ENCODE measurements at places on chromosomes 2 and 18.
A peak's percentile ranks its signal among the peaks of the same experiment; 100 is the strongest.

DNA sequence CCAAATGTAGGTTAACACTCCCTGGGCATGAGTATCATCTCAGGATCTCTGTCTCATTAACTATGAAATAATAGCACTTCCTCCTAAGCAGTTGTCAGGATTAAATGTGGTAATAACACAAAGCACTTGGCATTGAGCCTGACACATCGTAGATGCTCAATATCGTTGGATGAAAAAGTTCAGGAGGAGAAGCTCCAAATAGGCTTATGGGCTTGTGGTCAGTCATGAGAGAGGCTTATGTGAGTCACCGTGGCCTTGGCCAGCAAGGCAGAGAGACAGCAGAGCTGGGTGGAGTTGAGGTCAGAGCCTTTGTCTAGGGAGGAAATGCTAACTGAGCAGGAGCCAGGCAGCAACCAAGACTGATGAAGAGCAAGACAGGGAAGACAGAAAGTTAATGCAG is 68.3 kb upstream of the PPM1B start:
- no peak for DNase-seq

DNA sequence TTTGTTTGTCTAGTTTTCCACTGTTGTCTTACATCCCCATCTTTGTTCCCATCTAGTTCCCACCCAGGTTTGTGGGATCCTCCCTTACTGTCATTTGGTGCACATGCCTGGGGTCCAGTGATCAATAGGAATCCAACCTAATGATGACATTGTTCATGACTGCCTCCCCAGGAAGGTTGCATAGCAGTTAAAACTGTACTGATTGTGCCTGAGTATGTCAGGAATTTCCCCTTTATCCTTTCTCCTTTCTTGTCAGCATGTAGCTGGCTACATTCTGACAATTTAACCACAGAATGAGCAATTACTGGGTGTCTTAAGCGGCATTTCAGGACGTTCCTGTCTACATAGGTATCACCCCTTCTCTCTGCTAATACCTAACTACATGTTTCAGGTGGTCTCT is 653.0 kb downstream of the CNTNAP5 start:
- no peak for DNase-seq

DNA sequence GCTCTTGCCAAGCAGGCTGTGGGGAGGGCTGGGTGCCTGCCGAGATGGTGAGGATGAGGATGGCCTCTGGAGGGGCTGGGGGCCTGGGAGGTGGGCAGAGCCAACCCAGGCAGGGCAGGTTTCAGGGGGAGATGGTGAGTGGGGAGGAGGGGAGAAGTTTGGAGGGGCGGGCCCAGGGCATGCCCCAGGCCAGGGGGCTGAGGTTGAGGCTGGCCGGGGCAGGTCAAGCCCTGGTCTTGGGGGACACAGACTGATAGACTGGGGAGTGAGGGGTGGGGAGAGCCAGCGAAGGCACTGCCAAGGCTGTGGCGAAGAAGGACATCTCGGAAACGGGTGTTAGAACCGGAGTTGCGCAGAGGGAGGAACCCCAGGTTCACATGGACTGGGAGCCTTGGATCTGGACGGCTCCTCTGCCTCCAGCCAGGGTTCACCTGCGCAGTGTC is 12.6 kb downstream of the CAPN10 start:
- DNase-seq: no peak

- no peak for DNase-seq
These were observed 219.3 kb downstream of the AGAP1 start for GRCh38 chr2:235713189-235713588.

GRCh38 chr18:63488160-63488559 is 11.4 kb downstream of the SERPINB5 start:
- no peak for DNase-seq

- no peak for DNase-seq
These were observed 21.6 kb upstream of the LYPD1 start for GRCh38 chr2:132691556-132691955.

- DNase-seq: no peak
These were observed 87.6 kb downstream of the TTC27 start for GRCh38 chr2:32715391-32715841.

- DNase-seq: no peak
These were observed 546.5 kb upstream of the KLHL29 start for GRCh38 chr2:22838461-22838860.

DNA sequence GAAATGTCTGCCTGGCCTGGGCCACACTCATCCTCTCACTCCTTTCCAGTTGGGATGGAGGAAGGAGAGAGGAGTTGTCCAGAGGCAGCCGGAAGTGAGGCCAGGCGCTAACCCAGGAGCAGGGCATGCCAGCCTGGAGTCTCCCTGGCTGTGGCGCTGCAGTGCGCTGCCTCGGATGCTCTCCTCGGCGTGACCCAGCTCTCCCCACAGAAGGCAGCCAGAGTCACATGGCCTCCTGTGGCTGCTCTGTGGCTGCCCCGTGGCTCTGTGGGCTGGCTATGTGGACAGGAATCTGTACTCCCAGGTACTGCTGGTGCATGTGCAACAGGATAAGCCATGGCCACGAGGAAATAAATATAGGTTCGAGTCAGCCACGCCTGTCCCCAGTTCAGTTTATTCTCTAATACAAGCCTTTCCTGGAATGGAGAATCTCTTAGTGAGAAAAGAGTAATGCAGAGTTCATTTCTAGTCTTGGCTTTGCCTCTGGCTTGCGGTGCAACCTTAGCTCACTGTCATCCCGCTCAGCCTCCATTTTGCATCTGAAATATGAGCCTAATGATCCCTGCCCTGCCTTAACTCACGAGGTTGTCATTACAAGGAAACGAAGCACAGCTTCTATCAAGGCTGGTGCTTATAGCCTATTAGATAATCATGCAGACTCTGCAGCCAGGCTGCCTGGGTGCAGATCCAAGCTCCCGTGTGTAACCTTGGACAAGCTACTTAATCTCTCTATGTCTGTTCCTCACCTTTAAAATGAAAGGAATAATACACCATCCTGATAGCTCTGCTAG is 106.3 kb downstream of the ANTXR1 start:
- DNase-seq: no peak

DNA sequence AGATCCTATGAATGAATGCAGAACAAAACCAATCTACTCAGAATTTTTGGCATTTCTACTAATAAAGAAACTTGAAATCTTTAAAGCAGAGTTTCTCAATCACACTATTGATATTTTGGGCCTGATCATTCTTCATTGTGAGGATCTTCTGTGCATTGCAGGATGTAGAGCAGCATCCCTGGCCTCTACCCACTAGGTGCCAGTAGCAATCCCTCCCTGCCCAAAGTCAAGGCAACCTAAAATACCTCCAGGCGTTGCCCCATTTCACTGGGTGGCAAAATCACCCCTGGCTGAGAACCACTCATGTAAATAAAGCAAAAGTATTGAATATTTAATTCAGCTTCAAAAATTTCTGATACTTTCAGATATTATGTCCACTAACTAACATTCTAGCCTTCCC is 213.0 kb downstream of the SP3 start:
- DNase-seq: no peak

DNA sequence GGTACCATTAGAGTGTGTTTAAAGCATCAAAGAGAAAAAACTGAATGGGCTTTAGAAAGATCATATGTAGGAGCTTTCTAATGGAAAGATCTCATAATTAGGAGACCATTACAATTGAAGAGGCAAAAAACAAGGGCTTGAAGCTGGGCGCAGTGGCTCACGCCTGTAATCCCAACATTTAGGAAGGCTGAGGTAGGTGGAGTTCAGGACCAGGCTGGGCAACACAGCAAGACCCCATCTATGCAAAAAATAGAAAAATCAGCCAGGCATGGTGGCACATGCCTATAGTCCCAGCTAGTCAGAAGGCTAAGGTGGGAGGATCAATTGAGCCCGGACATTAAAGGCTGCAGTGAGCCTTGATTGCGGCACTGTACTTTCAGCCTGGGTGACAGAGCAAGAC is 59.0 kb downstream of the PIAS2 start:
- no peak for DNase-seq

DNA sequence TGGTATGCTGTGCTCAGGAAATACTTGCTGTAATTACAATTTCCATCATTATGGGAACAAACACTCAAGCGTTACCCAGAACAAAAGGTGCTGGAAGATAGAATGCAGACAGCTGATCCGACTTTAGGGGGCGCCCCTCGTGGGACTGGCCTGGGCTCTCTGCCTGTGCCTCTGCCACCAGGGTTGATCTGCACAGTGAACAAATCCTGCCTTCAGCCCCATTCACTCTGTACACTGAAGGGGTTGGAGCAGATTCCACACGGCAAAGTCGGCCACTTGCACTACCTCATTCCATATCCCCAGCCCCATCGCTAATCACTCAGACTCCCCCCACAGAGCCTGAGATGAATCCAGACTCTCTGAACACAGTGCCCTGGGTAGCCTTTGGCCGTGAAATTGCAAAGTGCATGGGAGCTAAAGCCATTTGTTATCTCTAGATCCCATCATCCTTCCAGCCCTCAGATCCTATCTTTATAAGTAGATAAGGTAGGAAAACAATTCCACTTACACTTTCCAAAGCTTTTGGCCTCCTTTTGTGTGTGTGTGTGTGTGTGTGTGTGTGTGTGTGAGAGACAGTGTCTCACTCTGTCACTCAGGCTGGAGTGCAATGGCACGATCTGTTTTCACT is 69.3 kb downstream of the INPP5D start:
- no peak for DNase-seq

- no peak for DNase-seq
These were observed 163.4 kb downstream of the UBE2E3 start for GRCh38 chr2:181143790-181144300.

GRCh38 chr18:42274488-42275137 is 319.6 kb downstream of the PIK3C3 start:
- DNase-seq: no peak

GRCh38 chr2:9197916-9198315 is 8.7 kb upstream of the ASAP2 start:
- DNase-seq: peak; percentile 6

DNA sequence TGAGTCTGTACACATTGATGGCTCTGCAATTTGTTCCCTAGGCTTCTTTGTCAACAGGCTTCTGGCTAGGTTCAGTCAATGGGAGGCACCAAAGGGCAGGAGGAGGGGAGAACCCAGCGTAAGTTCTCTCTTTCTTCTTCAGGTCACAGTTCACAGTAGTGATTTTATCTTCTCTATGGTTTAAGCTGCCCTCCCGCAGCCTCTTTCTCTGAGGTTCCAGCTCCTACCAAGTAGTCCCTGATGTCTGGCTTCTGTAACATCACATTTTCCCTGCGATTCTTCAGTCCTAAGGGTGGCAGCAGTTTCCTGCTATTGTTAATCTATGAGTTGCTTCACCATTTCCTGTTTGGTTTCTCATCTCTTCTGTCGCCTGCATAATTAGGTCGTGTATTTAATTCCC is 107.4 kb downstream of the CPO start:
- no peak for DNase-seq

- DNase-seq: no peak
These were observed 242.3 kb upstream of the NOL4 start for GRCh38 chr18:34467058-34467457.

DNA sequence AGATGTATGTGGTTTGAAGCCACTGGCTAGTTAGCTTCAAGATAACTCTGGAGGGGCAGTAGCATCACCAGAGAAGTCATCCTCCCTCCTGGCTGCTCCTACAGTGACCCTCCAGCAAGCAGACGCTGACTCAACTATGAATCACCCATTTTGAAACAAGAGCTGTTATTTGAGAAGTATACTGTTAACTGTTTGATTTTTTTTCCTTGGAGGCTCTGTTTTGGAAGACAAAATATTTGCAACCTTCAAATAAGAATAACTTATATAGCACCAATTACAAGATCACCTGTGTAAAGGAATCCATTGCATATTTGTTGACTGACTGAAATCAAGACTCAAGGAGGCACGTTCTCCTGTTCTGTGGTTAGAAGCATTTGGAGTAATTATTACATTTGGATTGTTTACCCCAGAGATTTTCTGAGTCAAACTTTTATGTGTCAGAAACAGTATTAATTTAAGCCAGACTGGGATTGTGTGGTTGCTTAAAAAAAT is 313.8 kb downstream of the MTX2 start:
- DNase-seq: no peak

GRCh38 chr2:39851651-39852110 is 72.6 kb upstream of the THUMPD2 start:
- no peak for DNase-seq

- DNase-seq: no peak
These were observed 1702.6 kb upstream of the LRRTM1 start for GRCh38 chr2:82007071-82007664.

- DNase-seq: peak; percentile 47
These were observed 49.7 kb upstream of the TFCP2L1 start for GRCh38 chr2:121334581-121335293.

GRCh38 chr2:36664696-36665076 is 31.8 kb upstream of the VIT start:
- DNase-seq: no peak

DNA sequence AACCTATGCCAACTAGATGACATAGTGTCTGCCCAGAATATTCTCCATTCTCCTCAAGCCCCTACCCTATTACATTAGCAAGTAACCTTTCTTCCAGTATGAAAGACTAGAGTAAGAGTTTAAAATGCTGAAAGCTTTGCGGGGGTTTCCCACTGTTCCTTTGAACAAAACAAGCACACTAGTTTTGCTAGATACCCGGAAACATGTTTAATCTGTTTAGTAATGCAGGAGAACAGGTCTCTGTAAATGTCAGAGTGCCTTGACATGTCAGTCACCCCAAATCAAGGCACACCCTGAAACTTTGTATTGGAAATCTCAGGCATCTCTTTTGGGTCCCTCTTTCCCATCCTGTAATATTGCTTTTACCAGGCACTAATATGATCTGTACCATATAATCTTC is 11.6 kb downstream of the GALNT5 start:
- DNase-seq: no peak

- DNase-seq: no peak
These were observed 506.6 kb downstream of the ERBB4 start for GRCh38 chr2:212032032-212032431.

GRCh38 chr2:175929850-175930249 is 72.2 kb downstream of the LNPK start:
- no peak for DNase-seq

DNA sequence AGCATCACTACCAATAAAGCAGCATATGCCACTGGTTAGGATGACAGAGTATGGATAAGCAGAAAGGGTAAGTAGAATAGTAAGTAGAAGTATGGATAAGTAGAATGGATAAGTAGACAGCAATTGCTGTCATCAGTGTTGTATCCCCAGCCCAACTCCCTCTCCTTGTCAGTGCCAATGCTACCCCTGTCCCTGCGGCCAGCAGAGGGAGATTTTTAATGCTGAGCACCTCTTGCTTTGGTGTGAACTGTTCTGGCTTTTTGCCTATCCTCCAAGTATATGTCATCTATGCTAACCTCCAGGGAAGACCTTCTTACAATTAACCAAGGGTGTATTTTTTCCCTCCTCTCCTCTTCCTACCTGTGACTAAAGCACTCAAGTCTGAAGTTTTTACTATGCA is 136.7 kb upstream of the SPHKAP start:
- DNase-seq: no peak

- DNase-seq: no peak
These were observed 90.3 kb upstream of the BARD1 start for GRCh38 chr2:214899751-214900150.

DNA sequence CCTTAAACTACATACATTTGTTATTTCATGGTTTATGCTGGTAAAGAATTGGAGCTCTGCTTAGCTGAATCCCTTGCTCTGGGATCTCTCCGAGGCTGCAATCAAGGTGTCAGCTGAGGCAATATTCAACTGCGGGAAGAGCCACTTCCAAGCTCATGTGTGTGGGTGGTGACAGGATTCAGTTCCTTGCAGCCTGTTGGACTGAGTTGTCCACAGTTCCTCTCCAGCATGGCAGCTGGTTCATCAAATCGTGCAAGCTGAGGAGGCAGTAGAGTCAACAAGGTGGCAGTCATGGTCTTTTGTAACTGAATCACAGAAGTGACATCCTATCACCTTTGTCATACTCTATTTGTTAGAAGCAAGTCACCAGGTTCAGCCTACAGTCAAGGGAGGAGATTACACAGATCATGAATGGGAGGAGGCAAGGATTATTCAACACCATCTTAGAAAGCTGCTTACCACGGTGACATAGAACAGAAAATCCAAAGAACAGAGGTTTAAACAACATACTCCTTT is 56.9 kb downstream of the CTIF start:
- DNase-seq: no peak
